Activated CD4-positive, alpha-beta T cell treated with anti-CD3 and anti-CD28 coated beads for 1 hour (primary cell): ENCODE measurements at places on chromosomes 1 and 21.

DNA sequence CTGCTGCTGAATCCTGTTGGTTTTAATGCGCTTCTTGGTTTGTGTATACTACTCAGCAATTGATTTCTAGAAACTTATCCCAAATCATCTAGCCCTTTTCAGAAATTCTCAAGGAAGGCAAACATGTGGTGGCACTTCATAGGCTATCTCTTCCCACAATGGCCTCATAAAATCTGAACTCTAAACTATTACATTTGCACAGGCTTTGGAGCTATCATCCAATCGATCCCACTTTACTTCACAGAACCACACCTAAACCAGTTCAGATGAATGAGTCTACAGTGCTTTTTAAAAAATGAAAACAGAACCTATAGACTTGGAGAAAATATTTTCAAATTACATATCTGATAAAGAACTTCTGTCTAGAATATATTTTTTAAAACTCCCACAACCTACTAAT is 6.9 kb downstream of the STYXL2 start:
- DNase-seq, result no peak

DNA sequence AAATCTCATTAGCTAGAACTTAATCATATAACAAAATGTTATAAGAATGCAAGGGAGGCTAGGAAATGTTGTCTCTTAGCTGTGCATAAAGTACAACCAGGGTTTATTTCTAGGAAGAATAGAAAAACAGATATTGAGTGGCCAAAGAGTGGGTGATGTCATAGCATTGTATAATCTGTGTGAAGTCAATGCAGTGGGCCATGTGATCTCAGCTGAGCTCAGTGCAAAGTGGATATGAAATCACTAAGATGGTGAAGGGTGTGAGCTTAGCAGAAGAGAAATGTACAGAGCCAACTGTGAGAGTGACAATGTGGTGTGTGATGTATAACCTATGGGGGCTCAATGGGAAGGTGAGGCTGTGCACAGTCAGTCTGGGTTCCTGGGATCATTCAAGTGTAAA is 29.7 kb upstream of the DUSP23 start:
- DNase-seq, result no peak

DNA sequence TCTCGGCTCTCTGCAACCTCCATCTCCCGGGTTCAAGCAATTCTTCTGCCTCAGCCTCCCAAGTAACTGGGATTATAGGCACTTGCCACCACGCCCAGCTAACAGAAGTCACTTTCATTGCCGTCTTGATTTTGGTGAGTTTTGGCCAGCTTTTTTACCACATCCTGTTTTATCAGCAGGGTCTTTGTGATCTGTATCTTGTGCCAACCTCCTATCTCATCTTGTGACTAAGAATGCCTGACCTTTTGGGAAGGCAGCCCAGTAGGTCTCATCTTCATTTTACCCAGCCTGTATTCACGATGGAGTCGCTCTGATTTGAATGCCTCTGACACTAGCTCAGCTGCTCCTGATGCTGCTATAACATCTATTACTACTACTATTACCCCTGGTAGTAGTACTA is 46.8 kb upstream of the BARHL2 start:
- DNase-seq, result no peak

DNA sequence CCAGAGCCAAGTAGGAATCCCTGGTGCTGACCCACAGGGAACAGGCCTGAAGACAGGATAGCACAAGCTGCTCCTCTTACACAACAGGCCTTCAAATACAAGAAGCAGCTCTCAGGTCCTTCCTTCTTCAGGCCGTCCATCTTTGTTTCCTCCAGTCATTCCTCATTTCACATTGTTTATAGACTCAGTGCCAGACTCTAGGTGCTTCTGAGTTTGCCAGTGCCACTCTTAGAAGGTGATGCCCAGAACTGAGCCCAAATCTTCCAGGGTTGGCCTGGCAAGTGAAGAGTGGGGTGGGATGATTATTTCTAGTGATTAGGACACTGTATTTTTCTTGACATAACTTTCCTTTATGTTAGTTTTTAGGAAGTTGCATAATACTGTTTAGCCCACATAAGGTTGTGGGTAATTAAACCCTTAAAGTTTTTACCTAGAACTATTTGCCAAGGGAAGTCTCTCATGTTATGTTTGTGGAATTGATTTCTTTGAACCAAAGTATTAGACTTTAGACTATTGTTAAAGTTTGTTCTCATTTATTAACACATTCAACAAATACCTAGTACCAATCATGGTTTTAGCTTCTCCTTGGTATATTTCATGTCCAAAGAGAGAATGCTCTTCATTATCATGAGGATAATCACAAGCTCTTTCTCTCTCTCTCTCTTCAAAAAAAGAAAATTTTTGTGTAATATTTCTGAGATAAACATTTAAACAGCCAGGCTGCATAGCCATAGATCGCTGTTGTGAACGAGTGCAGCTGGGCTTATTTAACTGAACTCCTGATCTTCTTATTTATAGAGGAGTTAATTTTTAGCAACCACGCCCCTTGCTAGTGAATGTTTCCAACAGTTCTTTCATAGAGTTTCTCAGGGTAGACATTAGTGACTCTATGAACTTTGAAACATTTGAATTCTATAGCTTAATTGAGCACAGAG is 47.7 kb downstream of the PGM1 start:
- DNase-seq, result no peak

DNA sequence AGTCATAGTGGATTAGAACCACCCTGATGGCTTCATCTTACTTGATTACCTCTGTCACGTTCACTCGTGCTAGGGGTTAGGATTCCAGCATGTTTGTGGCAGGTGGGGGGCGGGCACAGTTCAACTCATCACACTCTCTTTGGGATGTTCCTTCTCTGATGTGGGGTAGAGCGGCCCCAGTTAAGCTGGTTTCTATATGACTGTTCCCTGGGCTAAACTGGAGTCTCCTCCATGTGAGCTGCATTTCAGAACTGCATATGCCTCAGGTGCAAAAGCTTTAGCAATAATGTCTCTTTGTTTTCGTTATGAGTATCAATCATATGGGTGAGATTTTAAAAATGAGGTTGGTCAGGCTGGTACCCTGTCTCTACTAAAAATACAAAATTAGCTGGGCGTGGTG is 393.2 kb downstream of the RPS6KC1 start:
- DNase-seq, result no peak

DNA sequence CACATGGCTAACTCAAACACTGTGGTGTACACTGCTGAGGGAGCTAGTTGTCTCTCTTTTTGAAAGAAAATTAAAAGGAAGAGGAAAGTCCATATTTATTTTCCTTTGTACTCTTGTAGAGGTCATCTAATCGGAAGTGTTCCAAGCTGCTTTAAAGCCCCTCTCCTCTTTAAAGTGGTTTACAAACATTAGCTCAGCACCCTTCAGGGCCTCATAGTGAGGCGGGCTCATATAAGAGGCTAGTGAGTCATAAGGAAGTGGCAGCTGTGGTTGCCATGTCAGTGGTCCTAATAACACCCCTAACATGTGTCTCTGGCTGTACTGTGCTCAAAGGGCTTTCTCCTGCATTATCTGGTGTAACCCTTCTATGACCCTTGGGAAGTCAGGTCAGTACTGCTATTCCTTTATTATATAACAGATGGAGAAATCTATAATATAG is 104.4 kb upstream of the SERBP1 start:
- DNase-seq, result no peak

- no peak for DNase-seq
Measured at GRCh38 chr1:33762962-33763361, 100.9 kb upstream of the HMGB4 start.

DNA sequence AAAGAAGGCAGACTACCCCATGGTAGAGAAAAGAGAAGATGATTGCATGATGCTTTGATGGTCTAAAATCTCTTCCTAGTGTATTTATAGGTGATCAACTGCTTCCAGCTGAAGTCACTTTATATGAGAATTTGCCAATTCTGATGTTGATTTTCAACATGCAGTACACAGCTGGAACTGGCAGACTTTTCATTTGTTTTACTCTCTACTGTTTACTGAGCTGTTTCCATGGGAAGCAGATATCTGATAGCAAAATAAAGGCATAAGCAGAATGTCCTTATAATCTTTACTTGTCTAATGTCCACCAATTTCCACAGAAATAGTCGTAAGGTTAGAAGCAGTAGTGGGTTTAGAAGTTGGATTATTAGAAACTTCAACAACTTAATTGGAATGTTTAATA is 74.9 kb downstream of the SYDE2 start:
- DNase-seq, result no peak

- no peak for DNase-seq
Measured at GRCh38 chr21:29634418-29634817, 305.4 kb downstream of the GRIK1 start.

GRCh38 chr1:25081496-25081895 is 150.8 kb downstream of the SYF2 start:
- DNase-seq, result no peak
